ENCODE measurements at places on chromosomes 5 and 9.
A peak's percentile ranks its signal among the peaks of the same experiment; 100 is the strongest.

DNA sequence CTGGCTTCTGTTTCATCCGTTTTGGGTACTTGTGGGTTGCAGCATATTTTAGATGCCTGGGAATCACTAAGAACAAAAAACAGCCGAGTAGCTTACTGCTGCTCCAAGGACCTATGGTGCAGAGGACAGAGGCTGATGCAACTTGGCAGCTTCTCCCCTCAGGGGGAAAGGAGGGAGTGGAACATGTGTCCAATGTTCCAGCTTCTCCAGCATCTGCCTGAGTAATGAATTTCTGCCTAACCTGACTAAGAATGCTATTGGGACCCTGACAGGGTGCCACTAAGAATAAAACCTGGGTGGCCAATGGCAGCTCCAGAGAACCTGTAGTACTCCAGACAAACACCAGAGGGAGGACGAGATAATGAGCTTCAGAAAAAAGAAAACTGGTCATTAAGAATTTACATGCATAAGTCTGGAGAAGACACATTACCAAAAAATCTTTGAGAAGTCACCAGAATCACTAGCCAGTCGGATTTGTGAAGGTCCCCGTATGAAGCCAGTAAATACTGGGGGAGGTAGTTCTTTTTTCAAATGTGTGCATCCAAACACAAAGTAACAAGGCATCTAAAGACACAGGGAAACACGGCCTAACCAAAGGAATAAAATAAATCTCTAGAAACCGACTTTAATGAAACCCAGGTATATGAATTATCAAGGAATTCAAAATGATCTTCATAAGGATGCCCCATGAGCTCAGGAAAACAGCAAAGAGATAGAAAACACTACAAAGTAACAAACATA, 293.5 kb downstream of the HINT1 start:
- DNase-seq, result peak; percentile 35

DNA sequence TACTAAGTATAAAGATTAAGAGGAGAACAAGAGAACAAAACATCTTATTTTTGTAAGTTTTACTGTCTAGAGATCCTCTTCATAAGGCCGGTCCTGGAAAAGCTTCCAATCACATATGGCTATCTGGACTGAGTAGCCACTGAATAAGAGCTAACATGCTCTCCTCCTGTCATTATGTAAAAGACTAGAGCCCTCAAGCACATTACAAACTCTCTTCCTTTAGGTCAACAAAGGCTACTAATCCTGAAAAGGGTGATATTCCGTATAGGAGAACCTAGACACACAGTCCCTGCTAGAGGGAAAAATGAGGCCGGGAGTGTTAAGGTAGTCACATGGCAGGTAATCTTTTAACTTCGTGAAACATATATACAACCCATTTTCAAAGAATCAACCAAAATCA, 665.6 kb downstream of the EFNA5 start:
- no peak for DNase-seq

GRCh38 chr5:131845828-131846227, 49.0 kb upstream of the FNIP1 start:
- DNase-seq, result no peak

GRCh38 chr5:30891660-30892059, 301.8 kb upstream of the CDH6 start:
- no peak for DNase-seq

DNA sequence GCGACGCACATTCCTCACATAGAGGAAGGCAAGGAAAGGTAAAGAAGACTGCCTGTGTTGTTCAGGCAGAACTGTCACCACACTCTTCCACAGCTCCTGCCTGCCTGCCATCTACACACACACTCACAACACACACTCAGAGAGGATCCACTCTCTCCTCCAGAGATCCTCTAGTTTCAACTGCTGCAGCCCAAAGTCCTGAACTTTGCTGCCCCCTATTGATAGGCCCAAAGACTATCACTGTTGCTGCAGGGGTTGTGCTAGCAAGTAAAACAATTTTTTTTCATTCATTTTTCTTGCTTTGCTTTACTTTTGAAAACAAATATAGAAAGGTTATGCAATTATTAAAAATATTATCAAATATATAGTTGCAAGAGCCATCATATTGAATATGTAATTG, 5.9 kb upstream of the CFAP90 start:
- no peak for DNase-seq

- DNase-seq, result no peak
Observed at GRCh38 chr5:73213566-73213998, 40.6 kb downstream of the TMEM174 start.

GRCh38 chr9:17653947-17654465, 75.1 kb downstream of the SH3GL2 start:
- DNase-seq, result no peak

- DNase-seq, result no peak
Observed at GRCh38 chr5:10661401-10661800, 97.5 kb downstream of the ANKRD33B start.

DNA sequence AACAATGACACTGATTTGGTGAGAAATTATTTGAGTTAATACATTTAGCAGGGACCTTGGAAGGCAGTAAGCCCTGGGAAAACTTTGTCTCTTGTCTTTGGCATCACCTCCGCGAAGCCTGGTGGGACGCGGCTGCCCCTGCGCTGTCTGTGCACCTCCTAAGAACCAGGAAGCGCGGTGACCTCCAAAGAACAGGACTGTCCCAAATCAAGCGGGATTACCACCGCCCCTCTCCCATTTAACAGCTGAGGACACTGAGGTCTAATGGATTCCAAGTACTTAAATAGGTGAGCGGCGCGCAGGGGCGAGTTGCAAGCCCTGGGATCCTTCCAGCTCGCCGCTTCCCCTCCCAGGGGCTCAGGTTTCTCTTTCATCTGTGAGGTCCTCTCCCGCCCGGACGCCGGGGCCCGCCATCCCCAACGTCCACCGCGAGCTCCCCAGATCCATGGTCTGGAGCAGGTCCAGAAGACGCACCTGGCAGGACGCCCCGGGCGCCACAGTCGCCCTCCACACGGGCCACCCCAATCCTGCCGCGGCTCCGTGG, 432 bp downstream of the STARD4 start:
- no peak for DNase-seq

DNA sequence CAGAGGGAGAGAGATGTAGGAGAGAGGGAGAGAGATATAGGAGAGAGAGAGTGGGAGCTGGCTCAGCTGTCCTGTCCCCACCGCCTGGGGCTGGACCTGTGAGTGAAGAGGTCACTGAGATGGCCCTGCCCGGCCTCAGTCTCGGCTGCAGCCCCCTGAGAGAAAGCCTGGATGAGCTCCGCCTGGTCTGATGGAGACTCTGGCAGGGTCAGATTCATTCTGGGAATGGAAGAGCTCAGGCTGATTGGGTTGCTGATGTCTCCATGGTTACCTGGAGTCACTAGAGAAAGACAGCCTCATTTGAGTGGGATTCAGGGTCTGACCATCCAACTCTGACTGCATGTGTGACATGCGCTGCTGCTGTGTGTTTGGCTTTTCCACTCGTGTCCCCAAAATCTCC, 27.1 kb upstream of the SEMA4D start:
- no peak for DNase-seq

- no peak for DNase-seq
Observed at GRCh38 chr9:126704157-126704891, 90.6 kb downstream of the LMX1B start.

- DNase-seq, result no peak
Observed at GRCh38 chr5:168879929-168880328, 300.8 kb upstream of the PANK3 start.

DNA sequence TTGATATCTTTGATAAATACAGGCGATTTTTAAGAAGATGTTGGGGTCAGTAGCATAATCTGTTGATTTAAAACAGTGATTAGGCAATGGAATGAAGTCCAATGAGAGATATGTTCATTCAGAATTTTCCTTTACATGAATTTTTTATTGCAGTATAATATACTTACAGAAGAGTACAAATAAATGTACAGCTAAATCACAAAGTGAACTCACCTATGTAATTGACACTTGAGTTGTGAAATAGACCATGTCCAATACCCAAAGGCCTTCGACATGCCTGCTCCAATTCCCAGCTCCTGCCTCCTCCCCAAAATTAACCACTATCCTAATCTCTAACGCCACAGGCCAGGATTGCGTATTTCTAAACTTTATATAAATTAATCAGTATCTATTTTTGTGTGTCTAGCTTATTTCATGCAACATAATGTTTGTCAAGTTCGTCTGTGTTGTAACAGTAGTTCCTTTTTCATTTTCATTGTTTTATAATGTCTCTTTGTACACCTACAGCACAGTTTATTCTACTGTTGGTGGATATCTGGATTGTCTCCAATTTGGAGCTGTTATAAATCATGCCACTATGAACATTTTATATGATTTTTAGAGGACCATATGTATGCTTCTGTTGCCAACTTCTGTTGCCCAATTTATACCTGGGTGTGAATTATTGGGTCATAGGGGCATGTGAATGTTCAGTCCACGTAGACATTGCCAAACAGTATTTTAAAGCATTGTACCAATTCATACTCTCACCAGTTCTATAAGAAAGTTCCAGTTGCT, 208.3 kb downstream of the TLE1 start:
- no peak for DNase-seq

DNA sequence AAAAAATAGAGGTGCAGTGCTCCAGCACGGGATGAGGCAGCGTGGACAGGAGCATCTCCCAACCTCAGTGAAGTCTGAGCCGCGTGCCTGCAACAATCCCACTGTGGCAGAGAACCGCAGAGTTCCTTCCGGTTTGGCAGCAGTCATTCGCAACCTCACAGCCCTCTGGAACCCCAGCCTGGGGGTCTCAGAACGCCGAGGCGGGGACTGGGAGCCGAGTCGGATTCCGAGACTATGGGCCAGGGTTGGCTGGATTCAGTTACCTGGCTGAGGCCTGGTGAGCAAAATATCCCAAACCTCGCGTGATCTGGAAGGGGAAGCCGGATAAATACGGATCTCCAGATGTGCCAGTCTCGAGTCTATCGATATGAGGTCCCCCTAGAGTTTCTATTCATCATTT, 27.0 kb downstream of the CDKN2A start:
- DNase-seq, result peak; percentile 16

GRCh38 chr9:91842358-91843049, 107.5 kb downstream of the ROR2 start:
- DNase-seq, result no peak

DNA sequence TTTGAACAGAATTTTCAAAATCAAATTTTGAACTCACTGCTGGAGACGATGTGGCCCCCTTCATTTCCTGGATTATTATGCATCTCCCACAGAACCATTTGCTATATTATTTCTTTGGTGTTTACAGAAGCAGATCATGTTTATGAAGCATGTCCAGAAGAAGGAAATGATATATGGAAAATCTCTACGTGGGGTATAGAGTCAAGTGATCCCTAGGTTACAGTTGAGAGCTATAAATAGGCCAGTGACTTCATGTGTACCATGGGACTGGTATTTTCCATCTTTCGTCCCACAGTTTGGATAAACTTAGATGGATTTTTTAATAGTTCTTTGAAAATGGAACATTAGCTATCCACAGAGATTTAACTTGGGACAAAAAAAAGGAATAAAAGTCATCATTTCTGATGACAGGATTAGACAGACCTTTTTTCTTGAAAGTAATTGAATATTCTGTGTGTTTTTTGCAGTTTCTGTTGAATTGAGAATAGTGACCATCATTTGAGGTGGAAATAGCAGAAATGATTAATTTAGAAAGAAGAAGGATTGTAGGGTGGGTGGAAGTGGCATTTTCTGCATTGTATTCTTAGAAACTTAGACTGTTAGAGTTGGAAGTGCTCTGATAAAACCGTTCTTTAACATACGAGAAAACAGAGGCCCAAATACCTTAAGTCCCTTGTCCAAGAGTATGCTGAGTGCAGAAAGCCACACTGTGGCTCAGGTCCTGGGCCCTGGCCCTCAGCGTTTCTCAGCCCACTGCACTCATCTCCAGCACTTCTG, 136.4 kb downstream of the PIP5K1B start:
- no peak for DNase-seq

GRCh38 chr5:138448481-138449398, 9.9 kb downstream of the REEP2 start:
- DNase-seq, result no peak

DNA sequence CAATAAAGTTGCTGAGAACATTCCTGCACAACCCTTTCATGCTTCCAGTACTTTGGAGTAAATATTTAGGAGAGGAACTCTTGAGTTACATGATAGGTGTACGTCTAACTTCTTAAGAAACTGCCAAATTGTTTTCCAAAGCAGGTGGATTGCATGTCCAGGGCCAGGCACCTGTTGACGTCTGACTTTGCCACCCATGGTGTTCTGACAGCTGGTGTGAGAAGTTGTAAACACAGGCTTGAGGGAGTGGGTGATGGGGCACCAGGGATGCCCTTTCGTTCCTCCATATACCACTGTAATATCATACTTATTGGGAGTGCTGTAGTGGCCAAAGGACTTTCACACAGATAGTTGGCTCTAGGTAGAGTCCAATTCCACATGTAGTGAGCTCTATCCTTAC, 352.1 kb downstream of the GADD45G start:
- no peak for DNase-seq

DNA sequence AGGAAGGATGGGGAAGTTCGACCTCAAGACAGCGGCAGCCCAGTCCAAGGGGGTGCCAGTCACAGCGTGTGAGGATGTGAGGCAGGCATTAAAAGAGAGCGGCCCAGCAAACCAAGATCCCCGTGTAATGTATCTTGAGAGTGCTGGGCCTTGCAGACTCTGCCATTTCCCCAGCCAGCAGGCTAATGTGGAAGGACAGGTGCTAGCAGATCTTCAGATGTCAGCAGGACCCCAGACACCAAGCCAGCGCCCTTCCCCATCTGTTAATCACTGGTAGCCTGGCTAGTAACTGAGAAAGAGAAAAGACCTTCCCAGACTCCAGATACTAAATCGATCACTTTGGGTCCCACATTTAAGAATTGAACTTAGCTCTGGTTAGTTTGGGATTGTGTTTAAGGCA, 62.2 kb downstream of the NTRK2 start:
- no peak for DNase-seq

DNA sequence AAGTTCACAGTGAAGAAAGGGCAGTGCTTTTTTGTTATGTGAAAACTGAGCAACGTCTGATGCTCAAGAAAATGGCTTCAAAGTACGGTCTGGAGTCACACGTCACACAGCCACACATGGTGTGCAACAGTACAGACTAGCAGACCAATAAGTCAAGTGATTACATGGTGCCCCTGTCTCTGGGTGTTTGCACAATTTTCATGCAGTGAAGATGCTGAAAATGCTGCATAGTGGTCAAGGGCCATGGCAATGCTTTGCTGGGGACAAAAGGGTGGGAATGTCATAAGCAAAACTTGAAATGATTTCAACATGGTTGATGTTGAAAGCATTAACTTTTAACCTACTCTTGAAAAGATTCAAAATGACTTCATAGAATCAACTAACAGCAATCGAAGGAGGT, 231.2 kb downstream of the EBF1 start:
- no peak for DNase-seq

GRCh38 chr9:27196383-27196782, 87.4 kb downstream of the TEK start:
- DNase-seq, result no peak

GRCh38 chr9:105245029-105245890, 809 bp downstream of the SLC44A1 start:
- DNase-seq, result peak; percentile 51

- no peak for DNase-seq
Observed at GRCh38 chr9:89864257-89864656, 259.4 kb downstream of the GADD45G start.

GRCh38 chr9:116274293-116274692, 120.7 kb downstream of the PAPPA start:
- no peak for DNase-seq

- no peak for DNase-seq
Observed at GRCh38 chr9:131693651-131694597, 46.0 kb downstream of the RAPGEF1 start.
